ENCODE measurements at places on chromosomes 12 and 14.

DNA sequence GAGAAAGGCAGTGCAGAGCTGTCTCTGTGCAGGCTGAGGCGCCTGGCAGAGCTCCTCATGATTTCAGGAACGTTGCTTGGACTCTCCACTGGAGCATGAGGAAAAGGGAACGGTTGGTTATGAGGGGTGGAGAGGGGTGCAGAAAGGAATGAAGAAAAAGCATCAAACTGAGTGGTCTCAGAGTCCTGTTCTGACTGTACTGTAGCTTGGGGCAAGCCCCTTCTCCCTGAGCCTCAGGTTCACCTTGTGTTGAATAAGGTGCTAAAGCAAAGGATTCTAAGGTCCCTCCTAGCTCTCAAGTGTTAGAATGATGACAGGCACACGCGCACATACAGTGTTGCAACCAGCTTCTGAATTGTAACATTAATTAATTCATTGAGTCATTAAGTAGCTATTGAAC, 125.2 kb upstream of the PARP11 start:
- no peak for DNase-seq

- DNase-seq = no peak
These were observed 231.9 kb downstream of the BCL11B start for GRCh38 chr14:99040052-99040451.

DNA sequence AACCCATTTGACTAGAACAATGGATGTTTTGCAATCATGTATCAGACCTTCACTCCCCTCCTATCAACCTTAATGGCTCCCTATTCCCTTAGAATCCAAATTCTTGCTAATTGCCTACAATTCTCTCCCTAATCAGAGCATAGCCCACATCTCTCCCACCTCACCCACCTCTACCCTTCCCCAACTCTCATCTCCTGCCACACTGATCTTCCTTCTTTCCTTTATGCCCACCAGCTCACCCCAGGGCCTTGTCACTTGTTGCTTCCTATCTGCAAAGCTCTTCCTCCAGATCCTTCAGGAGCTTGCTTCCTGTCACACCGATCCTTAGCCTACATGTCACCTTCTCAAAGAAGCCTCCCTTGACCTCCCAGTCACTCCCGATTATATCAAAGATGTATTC, 177.8 kb downstream of the KSR2 start:
- no peak for DNase-seq

DNA sequence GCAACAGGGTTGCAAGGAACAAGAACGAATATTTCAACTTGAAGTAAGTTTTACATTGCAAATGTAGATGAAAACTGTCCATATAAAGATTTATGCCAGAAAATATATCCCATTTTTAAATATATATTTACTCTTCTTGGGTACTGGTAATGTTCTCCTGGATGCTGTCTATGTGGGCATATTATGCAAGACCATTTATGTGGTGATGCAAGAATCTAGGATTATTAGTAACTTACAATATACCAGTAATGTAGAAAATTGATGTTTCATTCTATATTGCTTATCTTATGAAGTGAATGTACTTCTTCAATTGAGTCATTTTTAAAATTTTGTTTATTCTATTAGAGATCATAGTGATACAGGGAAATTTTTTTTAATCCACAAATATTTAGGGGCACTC, 25.1 kb downstream of the FGFR1OP2 start:
- DNase-seq = no peak

DNA sequence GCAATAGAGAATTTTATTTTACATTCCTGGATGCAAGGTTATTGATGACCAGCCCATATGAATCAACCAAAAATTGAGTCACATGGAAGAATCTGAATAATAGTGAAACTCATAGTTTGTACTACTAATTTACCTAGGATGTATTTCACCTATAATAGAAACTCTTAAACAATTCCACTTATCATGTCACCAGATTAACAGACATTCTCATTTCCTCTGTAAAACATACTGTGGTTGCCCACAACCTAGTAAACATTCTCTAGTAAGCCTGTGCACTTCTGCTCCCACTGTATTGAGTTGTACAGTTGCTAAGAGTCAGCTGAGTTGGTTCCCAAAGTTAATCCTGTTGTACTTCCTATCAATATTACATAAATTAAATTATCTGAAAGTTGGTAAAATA, 196.6 kb upstream of the TMTC1 start:
- DNase-seq = no peak

DNA sequence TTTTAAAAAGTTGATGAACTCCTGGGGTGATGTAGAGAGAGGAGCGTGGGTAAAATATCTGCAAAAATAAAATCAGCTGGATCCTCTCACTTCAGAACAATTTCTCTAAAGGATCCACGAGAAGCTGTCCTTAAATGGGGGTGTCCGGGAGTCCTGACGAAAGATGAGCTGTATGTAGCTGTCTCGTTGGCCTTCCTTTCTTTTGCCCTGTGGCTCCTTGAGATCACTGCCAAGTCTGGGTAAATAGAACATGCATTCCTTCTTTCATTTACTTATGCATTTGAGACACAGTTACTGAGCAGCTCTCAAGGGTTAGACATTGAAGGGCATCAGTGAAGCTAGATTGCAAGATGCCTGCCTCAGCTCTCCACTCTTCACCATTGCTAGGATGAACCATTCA, 35.2 kb upstream of the TXNRD1 start:
- no peak for DNase-seq

DNA sequence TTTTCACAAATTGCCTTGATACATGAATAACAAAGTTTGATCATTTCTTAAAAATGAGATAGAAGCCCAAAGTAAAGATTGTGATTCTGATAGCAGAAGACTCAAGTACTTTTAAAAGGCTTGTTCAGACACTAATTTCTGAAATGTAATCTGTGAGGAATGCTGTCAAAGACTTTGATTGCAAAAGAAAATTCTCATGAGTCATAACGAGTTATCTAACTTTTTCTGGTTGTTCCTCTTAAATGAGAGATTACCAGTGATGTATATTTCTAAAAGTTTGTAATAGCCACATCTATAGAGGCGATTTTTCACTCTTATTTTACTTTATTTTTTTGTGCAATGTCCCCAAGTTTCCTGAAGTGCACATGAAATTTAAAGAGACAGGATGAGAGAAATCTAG, 7.0 kb downstream of the PYGL start:
- DNase-seq = no peak
